ENCODE measurements at places on chromosomes 11 and 22.

DNA sequence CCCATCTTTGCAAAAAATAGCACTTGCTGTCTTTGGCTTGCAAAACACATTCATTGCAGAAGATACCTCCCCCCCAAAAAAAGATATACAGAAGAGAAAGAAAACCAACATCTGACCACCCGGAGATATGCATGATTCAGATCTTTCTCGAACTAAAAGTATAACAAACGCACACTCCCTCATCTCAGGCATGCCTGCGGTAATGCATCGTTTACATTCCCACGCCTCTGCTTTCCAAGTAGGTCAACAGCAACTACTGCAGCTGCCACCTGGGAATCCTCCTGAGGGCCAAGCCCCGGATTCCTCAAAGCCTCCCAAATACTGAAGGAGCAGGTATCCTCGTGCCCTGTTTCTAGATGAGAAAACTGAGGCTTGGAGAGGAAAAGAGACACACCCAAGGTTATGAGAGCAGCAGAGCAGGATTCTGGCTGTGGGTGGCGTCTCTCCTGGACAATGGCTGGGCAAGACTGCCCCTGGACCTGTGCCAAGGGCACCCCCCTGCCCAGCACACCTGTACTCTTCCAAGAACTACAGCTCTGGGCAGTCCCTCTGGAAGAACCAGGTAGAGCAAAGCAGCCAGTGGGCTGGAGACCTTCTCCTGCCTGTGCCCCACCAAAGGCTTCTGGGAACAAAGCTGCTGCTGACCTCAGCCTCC lies 38.1 kb downstream of the NUP50 start:
- no peak for DNase-seq
- H3K36me3 ChIP-seq, result peaks cover 43% of the 10 kb centered on the region
- no peaks in the 10 kb centered on the region for H3K27me3 ChIP-seq
- no peak overlapping the region for H3K27ac ChIP-seq
- no peak overlapping the region for H3K4me3 ChIP-seq
- no peaks in the 10 kb centered on the region for H3K4me1 ChIP-seq

- no peak for DNase-seq
- H3K27me3 ChIP-seq, result no peaks in the 10 kb centered on the region
- H3K4me1 ChIP-seq, result no peaks in the 10 kb centered on the region
These were observed 146.0 kb upstream of the SYT13 start for GRCh38 chr11:45432100-45432499.

DNA sequence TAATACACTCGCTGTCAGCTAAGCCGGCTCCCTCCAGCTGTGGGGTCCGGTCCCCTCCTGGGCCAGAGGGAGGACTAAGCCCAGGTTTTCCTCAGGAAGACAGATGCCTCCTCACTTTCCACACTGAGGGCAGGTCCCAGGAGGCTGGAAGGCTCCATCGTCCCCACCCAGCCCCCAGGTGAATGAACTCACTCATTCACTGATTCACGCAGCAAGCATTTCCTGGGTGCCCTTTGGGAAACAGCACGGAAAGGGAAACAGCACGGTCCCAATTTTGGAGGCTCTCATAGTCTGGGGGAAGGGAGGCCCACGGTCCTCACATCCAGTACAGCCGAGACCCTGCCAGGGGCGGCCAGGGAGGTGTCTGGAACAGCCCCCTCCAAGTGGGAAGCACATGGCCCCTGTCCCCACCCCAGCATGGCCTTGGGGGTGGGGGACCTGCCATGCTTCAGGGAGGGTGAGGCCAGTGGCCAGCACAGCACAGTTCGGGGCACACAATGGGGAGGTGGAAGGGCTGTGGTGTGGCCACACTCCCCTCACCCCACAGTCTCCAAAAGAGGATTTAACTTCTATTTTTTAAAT lies 9.3 kb upstream of the TH start:
- no peak for DNase-seq
- no peak overlapping the region for H3K4me3 ChIP-seq
- H3K36me3 ChIP-seq, result no peaks in the 10 kb centered on the region

- H3K27ac ChIP-seq, result no peak overlapping the region
- DNase-seq, result no peak
- no peak overlapping the region for H3K4me3 ChIP-seq
- peaks cover 94% of the 10 kb centered on the region for H3K4me1 ChIP-seq
These were observed 46.7 kb downstream of the MED15 start for GRCh38 chr22:20553947-20554741.

- H3K36me3 ChIP-seq, result no peaks in the 10 kb centered on the region
- no peak for DNase-seq
- H3K4me3 ChIP-seq, result no peak overlapping the region
- H3K4me1 ChIP-seq, result no peaks in the 10 kb centered on the region
- no peaks in the 10 kb centered on the region for H3K27me3 ChIP-seq
These were observed 175.5 kb downstream of the MN1 start for GRCh38 chr22:27625769-27626674.

DNA sequence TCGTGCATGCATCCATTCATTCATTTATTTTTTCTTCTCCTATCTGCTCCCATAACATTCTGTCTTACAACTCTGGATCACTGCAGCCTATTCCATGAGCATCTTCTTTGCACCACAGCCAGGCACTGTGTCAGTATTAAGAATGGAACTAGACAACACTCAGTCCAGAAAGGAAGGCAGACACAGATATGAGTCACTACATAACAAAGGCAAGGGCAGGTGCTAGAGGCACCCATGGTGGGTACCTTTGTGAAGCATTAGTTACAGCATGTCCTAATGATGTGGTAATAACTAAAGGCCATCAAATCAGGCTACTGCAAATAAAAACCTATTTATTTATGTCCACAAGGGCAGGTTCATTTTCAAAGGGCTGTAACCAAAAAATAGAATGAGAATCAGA lies 28.1 kb downstream of the TENM4 start:
- DNase-seq, result no peak
- H3K27ac ChIP-seq, result no peak overlapping the region
- no peak overlapping the region for H3K4me3 ChIP-seq
- H3K36me3 ChIP-seq, result no peaks in the 10 kb centered on the region

DNA sequence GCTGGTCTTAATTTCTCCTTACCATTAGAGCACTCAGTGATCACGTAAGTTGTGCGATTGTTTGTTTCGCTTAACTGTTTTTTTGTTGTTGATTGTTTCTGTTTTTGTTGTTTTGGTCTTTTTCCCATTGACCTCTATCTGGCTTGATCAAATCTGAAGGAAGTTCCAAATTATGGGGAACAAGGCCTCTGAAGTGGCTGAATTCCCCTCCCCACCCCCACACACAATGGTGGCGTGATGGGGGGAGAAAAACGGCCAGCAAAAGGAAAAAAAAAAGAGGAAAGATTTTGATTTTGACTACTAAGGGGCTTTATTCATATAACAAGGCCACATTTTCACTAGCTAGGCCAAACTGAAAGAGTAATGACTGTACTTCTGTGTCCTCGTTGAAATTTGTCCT lies 53.6 kb downstream of the OSBPL5 start:
- H3K4me3 ChIP-seq, result no peak overlapping the region
- H3K36me3 ChIP-seq, result no peaks in the 10 kb centered on the region
- no peaks in the 10 kb centered on the region for H3K4me1 ChIP-seq
- no peak overlapping the region for H3K27ac ChIP-seq

- no peaks in the 10 kb centered on the region for H3K27me3 ChIP-seq
- no peak overlapping the region for H3K4me3 ChIP-seq
- no peak for DNase-seq
- no peaks in the 10 kb centered on the region for H3K36me3 ChIP-seq
- H3K27ac ChIP-seq, result no peak overlapping the region
These were observed 17.1 kb upstream of the MED17 start for GRCh38 chr11:93767018-93767417.

DNA sequence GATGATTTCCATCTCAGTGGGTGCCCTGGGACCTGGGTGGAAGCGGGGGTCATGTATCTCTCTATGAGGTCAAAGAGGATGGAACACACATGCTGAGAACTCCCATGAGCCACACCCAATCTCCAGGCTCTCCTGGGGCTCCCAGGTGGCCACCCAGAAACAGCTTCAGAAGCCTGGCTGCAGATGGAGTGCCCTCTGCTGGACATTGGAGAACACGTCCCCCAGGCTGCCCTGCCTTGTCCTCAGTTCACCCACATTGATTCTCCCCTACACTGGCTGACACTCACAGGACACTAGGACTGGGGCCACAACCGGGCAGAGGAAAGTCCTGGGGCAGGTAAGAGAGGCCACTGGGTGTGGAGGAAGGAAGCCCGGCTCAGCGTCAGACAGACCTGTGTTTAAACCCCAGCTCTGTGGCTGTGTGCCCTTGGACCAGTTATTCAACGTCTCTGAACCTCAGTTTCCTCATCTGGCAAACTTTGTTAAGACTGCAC lies 4.5 kb upstream of the NOL12 start:
- peaks cover 13% of the 10 kb centered on the region for H3K4me1 ChIP-seq
- H3K27me3 ChIP-seq, result no peaks in the 10 kb centered on the region
- no peak overlapping the region for H3K4me3 ChIP-seq
- peak; percentile 60 for DNase-seq
- no peak overlapping the region for H3K27ac ChIP-seq

- no peaks in the 10 kb centered on the region for H3K4me1 ChIP-seq
- no peak overlapping the region for H3K27ac ChIP-seq
- H3K4me3 ChIP-seq, result no peak overlapping the region
- H3K27me3 ChIP-seq, result no peaks in the 10 kb centered on the region
These were observed 300.1 kb downstream of the CNTN5 start for GRCh38 chr11:99320769-99321290.

DNA sequence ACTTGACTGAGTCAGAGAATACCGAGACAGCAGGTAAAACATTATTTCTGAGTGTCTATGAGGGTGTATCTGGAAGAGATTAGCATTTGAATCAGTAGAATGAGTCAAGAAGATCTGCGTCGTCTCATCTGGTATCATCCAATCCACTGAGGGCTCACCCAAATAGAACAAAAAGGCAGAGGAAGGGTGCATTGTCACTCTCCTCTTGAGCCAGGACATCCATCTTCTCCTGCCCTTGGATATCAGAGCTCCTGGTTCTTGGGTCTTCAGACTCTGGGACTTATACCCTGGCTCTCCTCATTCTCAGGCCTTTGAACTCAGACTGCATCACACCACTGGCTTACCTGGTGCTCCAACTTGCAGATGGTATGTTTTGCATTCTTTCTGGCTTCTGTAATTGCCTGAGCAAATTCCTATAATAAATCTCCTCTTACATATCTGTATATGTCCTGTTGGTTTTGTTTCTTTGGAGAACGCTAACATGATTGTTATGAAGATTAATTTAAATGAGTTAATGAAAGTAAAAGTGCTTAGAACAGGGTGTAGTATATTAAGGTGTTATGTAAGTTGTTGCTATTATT lies 49.3 kb downstream of the ME3 start:
- H3K27me3 ChIP-seq, result no peaks in the 10 kb centered on the region
- no peak overlapping the region for H3K4me3 ChIP-seq
- no peak overlapping the region for H3K27ac ChIP-seq
- no peaks in the 10 kb centered on the region for H3K36me3 ChIP-seq
- H3K4me1 ChIP-seq, result no peaks in the 10 kb centered on the region

GRCh38 chr11:65563601-65564000 lies 5.4 kb upstream of the LTBP3 start:
- no peak overlapping the region for H3K4me3 ChIP-seq
- H3K36me3 ChIP-seq, result no peaks in the 10 kb centered on the region

DNA sequence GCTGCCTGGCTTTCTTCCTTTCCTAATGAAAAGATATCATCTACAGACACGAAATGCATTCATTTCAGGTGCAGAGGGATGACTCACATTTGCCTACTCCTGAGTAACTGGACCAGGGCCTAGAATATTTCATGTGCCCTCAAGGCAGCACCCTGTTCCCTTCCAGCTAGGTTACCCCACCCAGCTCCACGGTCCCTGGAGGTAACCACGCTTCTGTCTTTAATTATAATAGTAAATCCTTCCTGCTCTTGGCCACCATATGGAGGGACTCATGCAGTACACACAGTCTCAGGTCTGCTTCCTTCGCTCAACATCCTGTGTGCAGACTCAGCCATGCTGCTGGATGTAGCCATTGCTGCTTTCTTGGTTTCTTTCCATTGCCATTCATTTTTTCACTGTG lies 22.3 kb downstream of the DHCR7 start:
- H3K27me3 ChIP-seq, result no peaks in the 10 kb centered on the region
- DNase-seq, result no peak
- H3K4me1 ChIP-seq, result no peaks in the 10 kb centered on the region
- no peak overlapping the region for H3K4me3 ChIP-seq
- no peaks in the 10 kb centered on the region for H3K36me3 ChIP-seq

- H3K36me3 ChIP-seq, result no peaks in the 10 kb centered on the region
- no peaks in the 10 kb centered on the region for H3K27me3 ChIP-seq
- DNase-seq, result no peak
- peaks cover 33% of the 10 kb centered on the region for H3K4me1 ChIP-seq
These were observed 66.4 kb downstream of the UBASH3B start for GRCh38 chr11:122721964-122722266.

GRCh38 chr11:61266602-61267001 lies 25.6 kb downstream of the PGA5 start:
- H3K36me3 ChIP-seq, result no peaks in the 10 kb centered on the region
- no peaks in the 10 kb centered on the region for H3K4me1 ChIP-seq
- H3K27me3 ChIP-seq, result no peaks in the 10 kb centered on the region
- no peak overlapping the region for H3K4me3 ChIP-seq
- DNase-seq, result no peak
- H3K27ac ChIP-seq, result no peak overlapping the region

GRCh38 chr11:13663631-13664071 lies 4.8 kb upstream of the FAR1 start:
- no peak for DNase-seq
- H3K4me3 ChIP-seq, result no peak overlapping the region
- no peaks in the 10 kb centered on the region for H3K36me3 ChIP-seq
- no peaks in the 10 kb centered on the region for H3K27me3 ChIP-seq
- H3K27ac ChIP-seq, result no peak overlapping the region
- peaks cover 9% of the 10 kb centered on the region for H3K4me1 ChIP-seq

DNA sequence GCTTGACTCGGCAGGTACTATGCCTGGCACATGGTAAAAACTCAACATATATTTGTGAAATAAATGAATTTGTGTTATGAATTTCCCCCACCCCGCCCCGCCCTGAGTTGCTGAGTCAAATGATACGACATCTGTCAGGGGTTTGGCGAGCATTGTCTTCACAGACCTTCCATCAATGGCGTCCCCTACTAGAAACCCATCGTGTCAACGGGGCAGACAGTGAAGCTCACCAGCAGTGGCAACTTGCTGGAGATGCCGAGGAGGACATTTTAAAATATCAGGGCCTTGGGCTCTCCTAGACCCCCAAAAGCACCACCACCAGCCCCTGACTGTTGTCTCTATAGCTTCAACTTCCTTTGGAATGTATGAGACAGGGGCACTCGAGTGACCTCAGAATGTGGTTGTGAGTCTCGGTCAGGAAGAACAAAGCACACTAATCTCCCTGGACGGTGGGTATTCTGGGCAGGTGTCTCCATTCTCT lies 761 bp upstream of the NXF1 start:
- no peak for DNase-seq
- H3K27me3 ChIP-seq, result no peaks in the 10 kb centered on the region
- H3K36me3 ChIP-seq, result peaks cover 26% of the 10 kb centered on the region
- H3K4me3 ChIP-seq, result peak overlapping the region; percentile 63
- peaks cover 15% of the 10 kb centered on the region for H3K4me1 ChIP-seq
- peak overlapping the region; percentile 81 for H3K27ac ChIP-seq

- no peak for DNase-seq
- no peak overlapping the region for H3K4me3 ChIP-seq
- no peaks in the 10 kb centered on the region for H3K4me1 ChIP-seq
- H3K27me3 ChIP-seq, result no peaks in the 10 kb centered on the region
- peaks cover 3% of the 10 kb centered on the region for H3K36me3 ChIP-seq
These were observed 5.5 kb upstream of the SLC16A8 start for GRCh38 chr22:38089474-38089851.
